Stimulated activated CD8-positive, alpha-beta memory T cell treated with anti-CD3 and anti-CD28 coated beads, Interleukin-12 subunit alpha, Interleukin-12 subunit beta, amount 100 ng/mL, for 1 hour (primary cell): ENCODE measurements at places on chromosomes 13 and 19.

DNA sequence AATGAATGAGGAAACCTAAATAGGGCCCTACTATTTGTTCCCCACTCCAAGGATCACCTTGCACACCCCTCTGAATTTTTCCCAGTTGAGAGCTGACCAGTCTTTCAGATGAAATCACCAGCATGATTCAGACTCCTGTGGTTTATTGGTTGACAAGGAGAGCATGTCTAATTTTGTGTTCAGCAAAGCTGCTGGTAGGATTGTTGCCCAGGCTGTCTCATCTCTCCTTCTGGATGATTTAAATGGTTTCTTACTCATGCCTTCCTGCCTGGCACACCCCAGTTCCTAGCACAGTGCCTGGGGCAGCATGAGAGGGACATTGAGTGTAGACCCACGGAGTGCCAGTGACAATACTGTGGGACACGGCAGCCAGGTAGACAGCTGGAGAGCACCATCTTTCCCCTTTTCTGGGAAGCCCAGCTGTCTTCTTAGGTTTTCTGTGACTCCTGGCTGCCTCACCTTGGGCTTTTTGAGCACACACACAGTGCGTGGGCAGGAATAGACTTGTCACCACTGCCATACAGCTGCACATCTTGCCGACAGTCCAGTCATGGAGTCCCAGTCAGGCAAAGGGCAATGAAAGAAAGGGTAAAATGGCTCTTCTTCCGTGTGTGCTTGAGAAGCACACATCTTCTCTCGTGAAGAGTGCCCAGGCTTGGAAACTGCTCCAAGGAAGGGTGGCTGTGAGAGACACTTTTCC is 12.3 kb downstream of the FGF9 start:
- no peak for DNase-seq

GRCh38 chr13:85243831-85244230 is 555.4 kb downstream of the SLITRK6 start:
- DNase-seq = no peak

- no peak for DNase-seq
These were observed 7.2 kb downstream of the UHRF1 start for GRCh38 chr19:4916292-4917082.

DNA sequence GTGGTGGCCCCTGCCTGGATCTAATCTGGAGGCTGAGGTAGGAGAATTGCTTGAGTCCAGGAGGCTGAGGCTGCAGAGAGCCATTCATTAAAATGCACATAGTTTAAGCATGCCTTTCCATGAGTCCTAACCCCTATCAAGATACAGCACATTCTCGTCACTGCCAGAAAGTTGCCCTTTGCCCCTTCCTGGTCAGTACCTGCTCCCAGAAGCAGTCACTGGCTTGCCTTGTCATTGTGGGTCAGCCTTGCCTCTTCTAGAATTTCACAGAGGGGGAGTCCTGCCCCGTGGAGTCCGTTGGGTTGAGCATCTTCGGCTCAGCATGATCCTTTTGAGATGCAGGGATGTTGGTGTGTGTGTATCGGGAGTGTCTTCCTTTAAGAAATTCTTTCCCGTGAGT is 10.8 kb downstream of the BICRA start:
- no peak for DNase-seq

- DNase-seq = no peak
These were observed 25.3 kb upstream of the TBC1D4 start for GRCh38 chr13:75507027-75508001.
